ENCODE measurements at places on chromosomes 12 and 14.

- no peak for DNase-seq
These were observed 212.9 kb upstream of the HMGA2 start for GRCh38 chr12:65611396-65611795.

DNA sequence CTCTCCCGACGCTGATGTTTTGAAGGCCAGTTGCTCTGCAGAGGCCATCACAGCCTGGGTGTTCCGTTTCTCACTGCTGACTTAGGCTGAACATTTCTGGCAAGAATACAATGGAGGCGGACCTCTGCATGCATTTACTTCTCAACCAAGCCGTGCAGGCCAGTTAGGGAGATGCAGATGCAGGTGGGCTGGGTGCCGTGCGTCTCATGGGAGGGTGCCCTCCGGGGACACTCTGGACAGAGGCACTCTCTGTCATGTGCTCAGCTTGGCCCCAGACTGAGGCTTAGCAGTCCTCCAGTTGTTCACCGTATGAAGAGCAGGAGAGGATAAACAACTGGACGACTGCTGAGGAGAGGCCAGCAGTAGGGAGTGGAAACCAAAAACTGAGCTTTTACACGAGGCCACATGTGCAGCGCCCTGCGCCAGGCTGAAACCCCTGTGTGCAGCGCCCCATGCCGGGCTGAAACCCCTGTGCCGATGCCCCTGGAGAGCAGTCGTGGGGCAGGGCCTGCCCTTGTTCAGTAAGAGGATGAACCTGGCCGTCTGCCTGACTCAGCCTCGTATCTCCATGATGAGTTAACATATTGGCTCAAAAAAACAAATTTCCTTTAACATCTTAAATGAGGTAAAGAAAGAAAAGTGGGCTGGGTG is 32.3 kb downstream of the DDX51 start:
- no peak for DNase-seq

GRCh38 chr12:52310622-52311284 is 10.4 kb downstream of the KRT83 start:
- DNase-seq, result no peak

GRCh38 chr14:63180011-63180410 is 24.2 kb upstream of the RHOJ start:
- no peak for DNase-seq

DNA sequence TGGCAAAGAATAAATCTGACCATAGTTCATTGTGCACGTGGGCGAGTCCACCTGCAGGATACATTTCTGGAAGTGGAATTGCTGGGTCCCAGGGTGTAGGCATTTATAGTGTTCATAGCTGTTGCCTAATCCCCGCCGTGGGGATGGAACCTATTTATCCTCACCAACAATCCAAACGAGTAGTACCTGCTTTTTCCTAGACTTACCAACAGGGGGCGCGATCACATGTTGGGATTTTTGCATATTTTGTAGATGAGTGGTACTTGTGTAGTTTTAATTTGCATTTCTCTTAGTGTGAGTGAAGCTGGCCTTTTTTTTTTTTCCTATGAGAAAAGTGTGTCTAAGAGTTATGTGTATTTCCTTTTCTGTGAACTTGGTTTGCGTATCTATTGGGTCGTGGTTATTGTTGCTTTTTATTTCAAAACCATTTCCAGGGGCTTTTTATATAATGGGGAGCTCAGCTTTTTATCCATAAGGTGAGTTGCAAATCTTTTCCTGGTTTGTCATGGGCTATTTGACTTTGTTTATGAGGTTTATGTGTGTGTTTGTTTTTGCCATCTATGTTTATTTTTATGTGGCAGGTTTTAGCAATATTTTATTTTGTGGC is 67.2 kb downstream of the CCDC92 start:
- DNase-seq, result no peak

DNA sequence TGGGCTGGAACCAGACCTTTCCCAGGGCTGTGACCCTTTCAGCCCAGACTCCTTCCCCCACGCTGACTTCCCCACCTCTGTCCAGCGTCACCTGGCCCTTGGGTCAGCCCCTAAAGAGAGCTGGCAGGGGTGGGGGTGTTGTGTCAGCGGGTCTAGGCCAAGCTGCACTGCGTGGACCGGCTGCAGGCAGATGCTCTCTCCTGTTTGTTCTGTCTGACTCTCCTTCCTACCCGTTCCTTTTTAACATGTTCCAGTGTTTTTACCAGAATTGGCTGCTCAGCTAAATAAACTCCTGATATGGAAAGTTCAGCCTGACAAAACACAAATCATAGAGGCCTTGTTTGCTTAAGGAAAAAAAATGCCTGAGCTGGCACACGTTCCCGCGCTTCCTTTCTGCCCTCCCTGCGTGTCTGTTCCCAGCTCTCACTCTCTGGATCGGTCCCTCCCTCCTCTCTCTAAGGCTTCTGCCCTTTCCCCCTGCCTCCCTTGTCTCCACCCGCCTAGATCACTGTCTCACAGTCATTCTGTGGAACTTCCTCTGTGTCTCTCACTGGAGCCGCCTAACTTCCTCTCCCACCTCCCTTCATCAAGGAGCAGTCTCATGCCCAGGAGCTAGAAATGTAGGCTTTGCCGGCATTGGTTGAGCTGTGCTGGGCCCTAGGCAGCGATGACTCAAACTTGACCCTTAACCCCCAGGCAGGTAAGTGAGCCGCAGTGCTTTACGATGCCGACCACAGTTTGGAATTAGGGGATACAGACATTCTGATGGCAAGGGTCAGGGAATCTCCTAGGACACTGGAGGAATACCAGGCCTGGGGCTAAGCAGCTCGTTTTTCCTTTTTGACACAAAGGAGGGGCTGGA is 15.5 kb upstream of the MLXIP start:
- no peak for DNase-seq

DNA sequence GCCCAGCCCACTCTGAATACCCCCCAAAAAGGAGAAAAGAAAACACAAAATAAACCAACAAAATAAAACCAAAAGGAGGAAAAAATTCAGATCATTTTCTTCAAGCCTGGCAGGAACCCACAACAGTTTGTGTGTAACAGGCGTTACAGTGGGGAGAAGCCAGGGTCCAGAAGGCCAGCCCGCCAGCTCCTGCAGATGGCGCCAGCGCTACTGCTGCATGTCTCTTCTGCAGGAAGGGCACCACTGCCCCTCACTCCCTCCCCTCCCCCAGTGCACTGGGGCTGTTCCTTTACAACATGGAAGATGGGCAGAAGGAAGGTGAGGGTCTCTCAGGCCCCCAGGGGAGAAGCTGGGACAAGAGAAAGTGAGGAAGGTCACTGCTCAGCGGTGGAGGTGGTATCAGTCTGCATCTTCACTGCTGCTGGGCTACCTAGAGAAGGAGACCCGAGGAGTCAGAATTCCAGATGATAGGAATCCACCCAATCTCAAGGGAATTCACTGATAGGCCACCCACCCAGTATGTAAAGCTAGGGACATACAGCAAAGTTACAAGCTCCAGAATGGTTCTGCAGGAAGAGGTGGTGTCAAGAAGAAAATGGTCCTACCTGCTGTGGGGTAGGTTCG is 2.3 kb upstream of the NOP2 start:
- DNase-seq, result no peak

GRCh38 chr14:20730891-20731290 is 14.8 kb upstream of the EDDM3A start:
- no peak for DNase-seq

- no peak for DNase-seq
These were observed 81.0 kb downstream of the CLMN start for GRCh38 chr14:95238487-95239298.

GRCh38 chr12:98635657-98636323 is 8.8 kb downstream of the IKBIP start:
- DNase-seq, result no peak

- DNase-seq, result no peak
These were observed 26.2 kb upstream of the PLEKHG6 start for GRCh38 chr12:6284273-6284672.
